SK-N-MC (cell line): ENCODE measurements at places on chromosomes 6 and 20.

DNA sequence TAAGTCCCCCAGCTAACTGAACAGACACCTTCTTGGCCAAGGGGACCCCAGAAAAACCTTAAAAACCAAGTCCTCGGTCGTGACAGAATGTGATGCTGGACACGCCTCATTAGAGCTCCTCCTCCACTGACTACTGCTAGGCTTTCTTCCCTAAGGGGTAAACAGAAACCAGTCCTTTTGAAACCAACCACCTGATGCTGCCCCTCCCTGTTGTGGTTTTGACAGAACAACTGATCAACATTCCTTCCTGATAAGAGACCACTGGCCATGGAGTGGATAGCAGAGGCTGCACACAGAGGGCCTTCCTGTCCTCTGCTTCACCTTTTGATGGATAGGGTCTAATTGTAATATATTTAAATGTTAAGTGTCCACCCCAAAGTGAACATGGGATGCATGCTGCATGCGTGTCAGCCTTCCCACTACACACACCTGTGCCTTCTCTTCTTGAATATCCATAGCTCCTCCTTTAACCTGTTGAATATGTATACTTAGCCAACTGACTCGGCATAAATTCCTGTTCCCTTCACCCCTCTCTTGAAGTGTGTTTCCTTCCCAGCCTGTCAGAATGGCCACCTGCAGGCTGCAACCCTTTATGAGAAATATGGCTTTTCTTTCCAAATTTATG is 27.9 kb upstream of the SLC2A12 start:
- DNase-seq: no peak

DNA sequence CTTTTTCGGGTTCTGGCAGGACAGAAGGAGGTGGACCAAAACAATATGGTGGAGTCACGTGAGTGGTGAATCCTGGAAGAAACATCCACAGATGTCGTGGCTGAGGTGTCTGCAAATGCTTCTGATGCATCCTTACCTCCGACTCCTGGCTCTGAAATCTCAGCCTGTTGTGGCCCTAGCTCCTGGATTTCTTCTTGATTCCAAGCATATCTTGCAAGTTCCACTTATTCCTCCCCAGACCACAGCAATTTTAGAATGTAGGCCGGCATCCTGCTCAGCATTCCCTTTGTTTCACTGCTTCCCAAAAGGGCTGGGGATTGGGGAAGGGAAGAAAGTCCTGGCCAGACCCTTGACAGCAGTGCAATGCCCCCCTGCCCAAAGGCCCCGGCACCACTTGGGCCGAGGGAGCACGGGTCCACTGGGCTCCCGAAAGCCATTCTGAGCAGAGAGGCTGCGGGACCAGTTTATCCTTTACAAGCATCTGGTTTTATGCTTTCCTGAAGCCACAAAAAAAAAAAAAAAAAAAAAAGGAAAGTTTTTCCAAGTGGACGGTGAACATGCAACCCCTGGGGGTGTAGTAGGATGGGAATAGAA is 200.9 kb upstream of the RNF24 start:
- no peak for DNase-seq

DNA sequence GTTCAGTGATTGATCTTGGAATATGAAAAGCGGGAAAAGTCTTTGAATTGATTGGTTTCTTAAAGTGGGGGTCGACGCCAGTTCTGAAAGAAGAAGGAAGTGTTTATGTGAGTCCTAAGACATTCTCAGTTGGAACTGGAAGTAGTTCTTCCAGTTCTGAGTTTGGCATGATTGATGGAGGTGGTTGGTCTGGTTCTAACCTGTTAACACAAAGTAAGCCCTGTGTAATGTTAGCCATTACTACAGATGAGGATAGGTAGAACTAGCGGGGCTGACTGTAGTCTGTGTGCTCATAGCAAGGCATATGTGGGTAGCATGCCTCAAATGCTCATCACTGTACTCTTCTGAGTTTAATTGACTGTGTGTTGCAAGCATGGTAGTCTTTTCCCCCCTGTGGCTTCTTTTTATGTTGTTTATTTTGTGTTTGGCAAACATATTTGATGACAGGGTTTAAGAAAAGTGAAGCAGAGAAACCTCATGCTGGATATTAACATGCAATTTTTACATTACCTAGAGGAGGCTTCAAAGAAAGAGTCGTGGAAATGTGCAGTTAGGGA is 24.9 kb downstream of the CITED2 start:
- DNase-seq: no peak

- DNase-seq: no peak
These were observed 866.5 kb downstream of the KIF16B start for GRCh38 chr20:15706719-15707118.

GRCh38 chr6:129485746-129486145 is 224.2 kb downstream of the ARHGAP18 start:
- no peak for DNase-seq

DNA sequence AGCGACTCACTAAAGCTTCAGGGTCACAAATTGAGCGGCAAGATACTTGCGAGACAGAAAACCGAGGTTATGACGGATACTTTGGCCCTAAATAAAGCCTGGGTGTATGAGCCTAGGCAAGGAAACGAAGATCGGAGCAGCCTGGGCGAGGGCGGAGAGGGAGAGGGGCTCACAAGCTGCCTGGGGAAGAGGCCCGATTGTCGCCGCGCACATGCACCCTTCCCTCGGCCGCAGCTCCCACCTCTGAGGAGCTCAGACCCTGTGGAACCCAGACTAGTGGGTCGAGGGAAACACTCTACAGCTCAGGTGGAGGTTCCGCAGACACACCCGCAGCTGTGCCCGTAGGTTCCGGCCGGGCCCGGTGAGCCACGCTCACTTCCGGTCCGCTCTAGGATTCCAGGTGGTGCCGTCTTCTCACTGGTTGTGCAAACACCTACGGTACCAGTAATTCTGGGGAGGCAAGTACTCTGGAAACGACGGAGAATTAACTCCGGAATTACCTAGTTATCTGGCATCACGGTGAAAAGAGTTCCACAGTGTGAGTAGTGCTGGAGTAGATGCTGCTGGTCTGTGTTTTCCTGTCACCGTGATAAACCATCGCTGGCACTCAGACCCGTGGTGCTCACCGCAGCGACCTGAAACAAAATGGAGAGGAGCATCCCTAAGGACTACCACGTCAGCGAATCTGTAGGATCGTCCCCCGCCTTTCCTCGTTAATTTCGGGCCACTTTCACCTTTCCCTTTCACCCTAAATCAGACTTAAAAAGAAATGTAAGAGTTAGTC is 61.5 kb downstream of the GPX5 start:
- no peak for DNase-seq

- no peak for DNase-seq
These were observed 57.8 kb upstream of the EDN1 start for GRCh38 chr6:12232339-12232738.

GRCh38 chr20:63082939-63083735 is 76.4 kb upstream of the BHLHE23 start:
- no peak for DNase-seq

DNA sequence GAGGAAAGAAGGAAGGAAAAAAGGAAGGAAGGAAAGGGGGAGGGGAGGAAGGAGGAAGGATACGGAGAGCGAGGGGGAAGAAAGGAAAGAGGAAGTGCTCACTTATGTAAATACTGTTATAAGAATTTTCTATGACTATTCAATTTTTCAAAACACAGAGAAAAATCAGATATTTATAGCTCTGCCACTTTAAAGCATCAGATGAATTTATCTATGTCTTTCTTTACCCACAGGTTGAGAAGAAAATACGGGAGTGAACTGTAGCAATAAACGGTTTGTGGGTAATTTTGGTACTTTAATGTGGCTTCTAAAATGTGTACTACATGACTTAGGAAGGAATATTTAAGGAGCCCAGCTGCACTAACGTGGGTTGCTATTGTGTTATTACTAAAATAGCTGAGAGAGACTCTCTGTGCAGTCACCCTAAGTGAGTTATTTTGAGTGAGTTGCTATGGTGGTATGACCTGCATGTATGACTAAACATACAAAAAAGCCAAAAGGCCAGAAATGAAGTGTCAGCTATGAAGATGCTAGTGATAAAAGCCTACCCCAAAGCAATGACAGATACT is 225.5 kb downstream of the SOD2 start:
- no peak for DNase-seq

GRCh38 chr20:9565910-9566550 is 51.6 kb downstream of the LAMP5 start:
- DNase-seq: no peak

DNA sequence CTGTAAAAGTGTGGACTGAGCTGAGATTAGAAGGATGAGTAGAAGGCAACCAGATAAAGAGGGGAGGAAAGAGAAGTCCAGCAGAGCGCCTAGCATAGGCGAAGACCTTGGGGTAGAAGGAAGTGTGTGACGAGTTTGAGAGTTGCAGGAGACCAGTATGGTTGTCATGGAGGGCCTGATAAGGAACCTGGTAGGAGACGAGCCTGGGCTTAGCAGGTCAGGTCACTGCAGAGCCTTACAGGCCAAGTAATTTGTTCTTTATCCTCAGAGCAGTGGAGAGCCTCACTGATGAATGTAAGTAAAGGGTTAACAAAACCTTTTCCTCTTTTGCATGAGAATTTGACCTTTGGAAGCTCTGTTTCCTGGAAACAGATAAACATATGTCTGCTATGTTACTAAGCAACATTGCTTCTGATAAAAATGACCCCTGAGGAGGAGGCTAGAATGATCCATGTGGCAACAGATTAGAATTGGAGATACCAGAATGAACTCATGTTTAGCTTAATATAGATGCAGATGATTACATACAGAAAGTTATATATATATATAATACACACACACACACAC is 2.9 kb upstream of the TMEM74B start:
- DNase-seq: no peak

GRCh38 chr6:42389736-42390135 is 62.0 kb downstream of the TRERF1 start:
- DNase-seq: no peak

- no peak for DNase-seq
These were observed 32.8 kb downstream of the TCF15 start for GRCh38 chr20:577167-577791.

- DNase-seq: no peak
These were observed 54.1 kb downstream of the VEGFA start for GRCh38 chr6:43823879-43824702.

DNA sequence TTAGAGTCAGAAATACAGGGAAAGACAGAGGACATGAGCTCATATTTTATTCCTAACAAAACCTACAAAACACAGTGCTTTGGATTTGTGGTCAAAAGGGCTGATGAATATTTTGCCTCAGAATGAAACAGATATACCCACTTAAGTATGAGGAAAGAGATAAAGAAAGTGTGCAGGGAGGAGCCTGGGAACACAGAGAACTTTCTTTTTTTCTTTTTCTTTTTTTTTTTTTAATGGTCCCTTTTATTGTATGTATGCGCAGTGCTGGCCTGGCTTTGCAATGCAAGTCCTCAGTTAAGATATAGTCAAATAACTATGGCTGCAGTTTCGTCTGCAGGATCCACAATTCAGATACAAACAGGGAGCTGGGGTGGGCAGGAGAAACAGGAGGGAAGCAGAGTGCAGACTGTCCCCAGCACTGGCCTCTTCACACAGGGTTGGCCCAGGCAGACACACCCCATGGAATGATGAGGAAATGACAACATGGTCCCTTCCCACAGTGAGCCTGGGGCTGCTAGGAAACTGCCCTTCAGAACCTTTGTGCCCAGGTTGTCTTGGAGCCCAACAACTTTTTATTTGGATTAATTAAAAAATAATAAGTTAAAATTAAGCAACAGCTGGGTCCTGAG is 629.8 kb upstream of the AGPAT4 start:
- no peak for DNase-seq

DNA sequence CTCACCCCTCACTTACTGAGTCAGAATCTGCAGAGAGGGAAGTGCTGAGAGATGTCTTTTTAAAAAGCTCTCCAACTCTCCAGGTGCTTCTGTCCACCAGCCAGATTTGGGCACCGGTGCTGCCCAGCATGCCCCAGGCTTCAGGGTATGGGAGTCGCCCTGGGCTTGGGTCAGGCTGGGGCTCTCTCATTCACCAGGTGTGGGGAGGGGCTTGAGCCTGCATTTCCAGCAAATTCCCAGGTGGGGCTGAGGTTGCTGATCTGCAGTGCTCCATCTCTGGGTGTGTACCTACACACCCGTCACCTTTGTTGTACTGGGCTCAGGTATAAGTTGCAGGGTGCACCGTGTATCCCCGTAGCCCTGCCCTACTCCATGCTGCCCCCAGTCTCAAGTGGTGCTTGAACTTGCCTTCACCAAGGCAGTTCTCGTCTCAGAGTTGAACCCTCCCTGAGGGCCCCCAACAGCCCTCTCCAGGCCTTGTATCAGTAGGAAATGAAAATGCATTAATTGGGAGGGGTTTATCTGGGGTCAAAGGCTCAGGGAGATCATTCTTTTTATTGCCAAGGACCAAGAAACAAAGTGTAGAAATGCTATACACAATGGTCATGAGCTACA is 23.5 kb downstream of the PPP1R3G start:
- no peak for DNase-seq

DNA sequence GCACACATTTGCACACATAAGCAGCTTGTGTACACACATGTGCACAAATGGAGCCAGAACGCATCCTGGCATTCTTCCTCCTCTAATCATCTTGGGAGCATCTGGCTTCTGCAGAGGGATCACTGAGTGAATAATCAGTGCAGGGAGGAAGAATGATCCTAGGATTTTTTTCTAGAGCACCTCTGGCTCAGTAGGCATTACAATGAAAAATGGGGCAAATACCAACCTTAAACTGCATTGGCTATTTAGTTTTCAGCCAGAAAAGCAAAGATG is 205.7 kb upstream of the TCF21 start:
- no peak for DNase-seq

DNA sequence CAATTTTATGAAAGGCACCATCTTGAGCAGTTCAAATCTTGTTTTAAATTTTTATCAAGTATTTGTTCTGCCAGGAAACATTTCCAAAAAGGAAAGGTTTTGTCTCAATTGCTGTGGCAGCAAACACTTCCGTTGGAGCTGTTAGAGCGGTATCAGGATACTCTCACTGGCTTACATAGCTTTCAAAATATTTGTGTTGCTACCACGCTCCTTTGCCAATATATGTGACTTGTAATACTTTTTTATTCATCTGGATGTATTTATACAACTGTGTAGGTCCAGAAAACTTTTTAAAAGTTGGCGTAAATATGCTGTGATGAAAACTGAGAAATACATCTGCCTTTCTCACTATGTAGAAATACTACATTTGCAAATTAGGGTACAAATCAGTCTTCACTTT is 37.8 kb upstream of the NHSL1 start:
- no peak for DNase-seq

DNA sequence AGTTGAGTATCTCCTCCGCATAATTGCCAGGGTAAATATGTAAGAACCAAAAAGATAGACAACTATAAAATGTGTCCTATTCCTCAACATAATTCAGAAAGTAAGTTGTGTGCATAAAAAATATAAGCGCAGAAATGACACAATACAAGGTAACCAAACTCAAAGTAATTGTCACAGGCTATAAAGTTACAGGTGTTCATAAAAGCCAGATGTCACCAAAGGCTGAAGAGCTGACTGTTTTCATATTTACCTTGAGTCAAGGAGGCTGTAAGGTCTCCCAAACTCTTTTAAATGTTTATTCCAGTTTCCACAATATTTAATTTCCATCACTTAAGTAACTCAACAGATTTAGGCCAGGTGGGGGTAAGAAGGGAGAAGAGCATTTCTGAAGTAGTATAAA is 192.2 kb upstream of the MARCKS start:
- no peak for DNase-seq

- DNase-seq: no peak
These were observed 21.0 kb upstream of the IFNGR1 start for GRCh38 chr6:137240168-137240567.

- DNase-seq: no peak
These were observed 31.1 kb downstream of the CEBPB start for GRCh38 chr20:50221501-50222308.

GRCh38 chr6:85670573-85670972 is 27.9 kb upstream of the SYNCRIP start:
- no peak for DNase-seq
